Heart right ventricle (tissue), 16 donors: ENCODE measurements at places on chromosomes 2 and 18. TPM values are rescaled to one million over a fixed set of nuclear protein-coding genes. Genes with fewer than 3 reads are reported as not detected.

DNA sequence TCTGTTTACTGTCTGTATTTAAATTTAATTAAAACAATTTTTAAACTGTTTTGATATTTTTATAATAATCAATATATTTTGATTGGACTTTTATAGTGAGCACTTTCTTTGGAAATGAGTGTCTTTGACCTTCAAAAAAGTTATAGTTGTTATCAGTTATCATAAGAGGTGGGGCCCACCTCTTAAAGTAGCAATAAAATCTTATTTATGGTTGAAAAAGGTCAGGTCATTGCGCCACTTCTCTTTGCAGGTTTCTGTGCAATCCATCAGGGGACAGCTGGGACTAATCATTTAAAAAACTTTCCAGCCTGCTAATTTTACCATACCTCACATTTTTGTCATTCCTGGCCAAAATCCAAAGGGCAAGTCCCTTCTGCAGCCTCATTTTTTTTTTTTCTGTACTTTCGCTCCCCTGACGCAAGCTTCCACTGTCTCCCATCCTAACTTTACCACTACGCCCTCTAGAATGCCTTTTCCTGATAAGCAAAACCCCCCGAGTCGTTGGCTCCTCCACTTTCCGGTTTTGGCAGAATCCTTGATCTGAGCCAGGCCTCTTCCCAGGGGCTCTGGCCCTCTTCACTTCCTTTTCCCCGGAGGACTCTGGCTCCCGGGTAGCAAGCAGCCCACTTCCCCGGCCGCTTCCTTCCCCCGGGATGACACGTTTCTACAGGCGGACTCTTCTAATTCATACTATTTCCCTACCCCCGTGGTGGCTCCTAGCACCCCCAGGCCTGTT lies 1.1 kb upstream of the SEH1L start:
- H3K4me3 ChIP-seq = peak overlapping the region; percentile 66
- no peaks in the 10 kb centered on the region for H3K36me3 ChIP-seq
- peak; percentile 60 for DNase-seq
- H3K4me1 ChIP-seq = no peaks in the 10 kb centered on the region
- H3K27me3 ChIP-seq = no peaks in the 10 kb centered on the region

ASTL gene
- total RNA-seq = not detected

GPD2 gene
- 10.7 TPM for total RNA-seq

FAHD2B gene
- 28.0 TPM for total RNA-seq

NYAP2 gene
- not detected for total RNA-seq

DNA sequence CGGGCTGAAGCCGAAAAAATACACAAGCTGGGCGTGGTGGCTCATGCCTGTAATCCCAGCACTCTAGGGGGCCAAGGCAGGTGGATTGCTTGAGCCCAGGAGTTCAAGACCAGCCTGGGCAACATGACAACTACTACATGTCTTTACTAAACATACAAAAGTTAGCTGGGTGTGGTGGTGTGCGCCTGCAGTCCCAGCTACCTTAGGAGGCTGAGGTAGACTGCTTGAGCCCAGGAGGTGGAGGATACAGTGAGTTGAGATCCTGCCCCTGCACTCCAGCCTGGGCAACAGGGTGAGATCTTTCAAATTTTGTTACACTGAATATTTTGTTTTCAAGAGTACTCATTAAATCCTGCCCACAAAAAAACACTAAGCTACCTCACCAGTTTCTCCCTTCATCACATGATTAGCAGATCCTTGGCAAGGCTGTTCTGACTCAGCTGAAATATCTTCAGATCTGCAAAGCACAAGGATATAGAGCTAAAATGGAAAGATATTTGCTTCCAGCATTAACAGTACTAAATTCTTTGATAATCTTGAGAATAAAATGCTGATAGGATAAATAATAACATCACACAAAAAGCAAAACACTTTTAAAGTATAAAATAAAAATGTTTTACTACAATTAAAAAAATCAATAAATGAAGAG lies 28.2 kb upstream of the MCM6 start:
- H3K4me1 ChIP-seq = peaks cover 6% of the 10 kb centered on the region
- no peak for DNase-seq
- no peaks in the 10 kb centered on the region for H3K27me3 ChIP-seq
- H3K4me3 ChIP-seq = no peak overlapping the region
- H3K36me3 ChIP-seq = no peaks in the 10 kb centered on the region
- H3K27ac ChIP-seq = no peak overlapping the region

SH3RF3 gene
- 8.0 TPM for total RNA-seq

- no peak for DNase-seq
- peaks cover under 1% of the 10 kb centered on the region for H3K4me1 ChIP-seq
- H3K4me3 ChIP-seq = no peak overlapping the region
- H3K36me3 ChIP-seq = no peaks in the 10 kb centered on the region
- no peaks in the 10 kb centered on the region for H3K27me3 ChIP-seq
- no peak overlapping the region for H3K27ac ChIP-seq
These were observed 23.4 kb upstream of the ATL2 start for GRCh38 chr2:38400513-38400912.

DNA sequence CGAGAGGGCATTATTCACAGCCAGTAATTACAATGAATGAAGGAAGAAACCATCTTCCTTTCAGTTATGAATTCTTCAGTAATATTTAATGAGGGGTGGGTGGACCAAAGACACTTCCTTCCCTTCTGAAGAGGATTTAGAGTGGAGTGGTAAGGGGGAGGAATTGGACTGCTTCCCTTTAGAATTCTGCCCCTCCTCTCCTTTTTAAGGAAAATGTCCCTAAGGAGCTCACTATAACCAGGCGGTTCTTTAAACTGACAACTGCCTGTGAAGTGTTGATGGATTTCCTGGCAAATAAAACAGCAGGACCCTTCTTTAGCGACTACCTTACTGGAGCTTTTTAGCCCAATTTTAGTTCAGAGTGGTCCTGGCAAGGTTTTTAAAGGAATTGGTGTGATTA lies 86.4 kb downstream of the LIMS1 start:
- peak overlapping the region; percentile 58 for H3K27ac ChIP-seq
- peaks cover 73% of the 10 kb centered on the region for H3K4me1 ChIP-seq
- DNase-seq = no peak
- H3K36me3 ChIP-seq = no peaks in the 10 kb centered on the region
- H3K4me3 ChIP-seq = no peak overlapping the region
- H3K27me3 ChIP-seq = no peaks in the 10 kb centered on the region
